B cell (primary cell): ENCODE measurements at places on chromosomes 2 and 18. TPM values are rescaled to one million over a fixed set of nuclear protein-coding genes. Genes with fewer than 3 reads are reported as not detected.

GRCh38 chr2:203782262-203782976 lies 76.0 kb downstream of the CD28 start:
- H3K36me3 ChIP-seq, result no peaks in the 10 kb centered on the region
- no peak overlapping the region for H3K27ac ChIP-seq
- DNase-seq, result peak; percentile 16
- no peaks in the 10 kb centered on the region for H3K4me1 ChIP-seq
- H3K4me3 ChIP-seq, result no peak overlapping the region

- no peak for DNase-seq
- H3K27me3 ChIP-seq, result no peaks in the 10 kb centered on the region
- no peak overlapping the region for H3K4me3 ChIP-seq
- H3K27ac ChIP-seq, result no peak overlapping the region
These were observed 40.2 kb downstream of the POLR1A start for GRCh38 chr2:86065512-86065911.

- no peaks in the 10 kb centered on the region for H3K27me3 ChIP-seq
- no peak for DNase-seq
- no peak overlapping the region for H3K27ac ChIP-seq
These were observed 246.7 kb upstream of the EPHA4 start for GRCh38 chr2:221818616-221819320.

- no peaks in the 10 kb centered on the region for H3K4me1 ChIP-seq
- no peak overlapping the region for H3K27ac ChIP-seq
- H3K4me3 ChIP-seq, result no peak overlapping the region
- H3K27me3 ChIP-seq, result no peaks in the 10 kb centered on the region
- H3K36me3 ChIP-seq, result no peaks in the 10 kb centered on the region
- DNase-seq, result no peak
These were observed 141.3 kb downstream of the FIGN start for GRCh38 chr2:163594497-163594896.

- H3K4me3 ChIP-seq, result no peak overlapping the region
- no peaks in the 10 kb centered on the region for H3K4me1 ChIP-seq
- H3K27ac ChIP-seq, result no peak overlapping the region
- no peaks in the 10 kb centered on the region for H3K27me3 ChIP-seq
These were observed 5.3 kb upstream of the CTAGE1 start for GRCh38 chr18:22422909-22423548.

DNA sequence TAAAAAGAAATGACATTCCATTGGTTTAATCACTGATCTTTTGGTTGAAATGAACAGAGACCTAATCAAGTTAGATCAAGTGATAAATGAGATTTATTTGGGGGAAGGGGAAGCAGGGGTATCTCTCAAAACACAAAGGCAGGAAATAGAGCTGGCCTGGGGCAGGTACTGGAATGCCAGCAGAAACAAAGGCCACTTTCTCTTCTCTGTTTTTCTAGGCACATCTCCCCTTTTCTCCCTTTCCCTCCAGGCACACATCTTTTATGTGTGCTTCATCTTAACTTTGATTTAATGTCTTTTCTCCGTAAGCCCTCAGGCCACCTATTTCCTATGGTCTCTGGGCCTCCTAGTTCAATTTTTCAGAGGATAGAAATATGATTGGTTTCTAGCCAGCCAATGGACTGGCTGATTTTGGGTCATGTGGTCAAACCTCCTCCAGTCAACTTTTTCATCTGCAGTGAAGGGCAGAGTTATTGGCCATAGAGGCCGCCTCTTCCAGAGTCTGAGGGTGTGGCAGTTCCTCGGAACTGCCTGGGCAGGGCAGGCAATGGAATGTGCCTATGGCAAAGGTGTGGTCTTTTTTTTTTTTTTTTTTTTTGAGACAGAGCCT lies 58.9 kb upstream of the FAM136A start:
- no peak overlapping the region for H3K27ac ChIP-seq
- H3K36me3 ChIP-seq, result no peaks in the 10 kb centered on the region
- H3K4me3 ChIP-seq, result no peak overlapping the region

- peak; percentile 81 for DNase-seq
- H3K36me3 ChIP-seq, result no peaks in the 10 kb centered on the region
- H3K27ac ChIP-seq, result no peak overlapping the region
- H3K4me1 ChIP-seq, result peaks cover 3% of the 10 kb centered on the region
These were observed 6.5 kb upstream of the WNT6 start for GRCh38 chr2:218852911-218853667.

Gene PRSS56
- total RNA-seq, result not detected in 2 replicates

Gene COLEC12
- total RNA-seq, result not detected in 2 replicates
